Left lung (tissue), 14 donors: ENCODE measurements at places on chromosomes 1 and 21. TPM values are rescaled to one million over a fixed set of nuclear protein-coding genes. Genes with fewer than 3 reads are reported as not detected.
A peak's percentile ranks its signal among the peaks of the same experiment; 100 is the strongest.

DNA sequence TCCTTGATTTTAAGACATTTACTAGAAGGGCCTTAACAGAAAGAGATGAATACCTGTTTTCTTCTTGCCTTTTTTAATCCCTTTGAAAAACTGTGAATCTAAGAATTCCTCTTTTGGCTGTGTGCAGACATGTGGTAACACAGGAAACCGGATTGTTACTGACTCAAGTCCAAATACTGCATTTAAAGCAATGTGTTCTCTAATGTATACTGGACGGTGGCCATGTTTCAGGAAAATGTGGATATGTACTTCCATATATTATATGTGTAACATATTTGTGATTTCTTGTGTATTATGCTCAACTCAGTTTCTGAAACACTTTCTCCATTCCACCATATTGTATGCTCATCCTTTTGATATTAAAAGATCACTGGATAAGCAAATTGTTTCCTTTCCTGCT lies 185.1 kb downstream of the LRRC7 start:
- DNase-seq, result no peak

Gene DCDC2B
- 3.2 TPM for polyA plus RNA-seq

DNA sequence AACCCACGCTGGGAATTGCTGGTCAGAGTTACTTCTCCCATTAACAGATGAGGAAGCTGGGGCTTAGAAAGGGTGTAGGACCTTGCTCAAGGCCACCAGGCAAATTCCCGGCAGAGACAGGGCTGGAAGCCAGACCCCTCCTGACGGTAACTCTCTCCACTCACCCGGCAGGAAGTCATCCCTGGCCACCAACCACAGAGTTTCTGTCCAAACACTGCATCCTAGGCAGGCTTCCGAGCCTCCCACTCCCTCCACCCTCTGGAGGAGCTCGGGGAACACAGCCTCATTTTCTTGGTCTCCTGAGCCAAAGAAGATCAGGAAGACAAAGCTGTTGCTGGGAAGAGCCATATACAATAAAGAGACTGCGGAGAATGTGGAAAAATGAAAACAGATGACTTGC lies 25.0 kb upstream of the ZNF436 start:
- peak; percentile 64 for DNase-seq

DNA sequence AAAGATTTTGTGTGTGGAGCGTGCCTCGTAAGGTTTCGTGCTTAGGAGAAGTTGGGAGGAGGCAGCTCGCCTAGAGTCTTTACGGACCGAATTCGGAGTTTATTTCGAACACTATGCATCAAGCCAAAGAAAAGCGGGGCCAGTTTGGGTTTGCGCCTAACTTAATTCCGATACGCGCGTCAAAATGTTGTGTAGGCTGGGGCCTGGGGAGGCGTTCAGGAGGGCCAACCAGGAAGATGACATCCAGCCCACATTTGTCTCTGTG lies 6.4 kb downstream of the FOXD2 start:
- no peak for DNase-seq

Gene VASH2
- polyA plus RNA-seq, result 38.6 TPM

Gene SMIM1
- polyA plus RNA-seq, result 6.3 TPM

DNA sequence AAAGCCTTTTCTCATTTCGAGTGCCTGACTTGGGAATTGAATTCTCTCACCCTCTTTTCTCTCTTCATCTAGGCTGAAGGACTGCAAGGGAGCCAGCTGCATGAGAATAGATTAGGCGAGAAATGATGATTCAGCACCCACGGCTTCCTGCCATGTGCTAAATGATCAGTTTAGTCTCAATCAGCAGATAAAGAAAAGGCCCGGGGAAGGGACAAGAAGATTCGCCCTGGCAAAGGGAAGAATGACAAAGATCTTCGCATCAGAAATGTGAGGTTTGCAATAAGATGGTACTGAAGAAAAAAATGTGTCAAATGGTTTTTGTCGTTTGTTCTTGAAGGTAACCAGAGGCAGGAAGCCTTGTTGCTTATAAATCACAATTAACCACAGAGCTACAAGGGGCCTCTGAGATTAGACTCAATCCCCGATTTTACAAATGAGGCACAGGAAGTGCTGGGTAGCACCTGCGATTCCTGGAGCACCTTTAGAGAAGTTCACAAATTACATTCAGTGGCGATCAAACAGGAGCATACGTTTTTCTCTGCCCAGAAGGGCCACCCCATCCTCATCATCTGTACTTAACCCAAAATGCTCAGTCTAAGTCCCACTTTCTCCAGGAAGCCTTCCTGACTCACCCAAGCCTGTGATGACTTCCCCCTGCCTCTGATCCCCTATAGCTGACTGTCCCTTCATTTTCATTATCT lies 183.4 kb downstream of the ZNF281 start:
- DNase-seq, result no peak

GRCh38 chr1:180542113-180542837 lies 16.5 kb upstream of the OVAAL start:
- no peak for DNase-seq

Gene CCDC17
- 1.5 TPM for polyA plus RNA-seq

DNA sequence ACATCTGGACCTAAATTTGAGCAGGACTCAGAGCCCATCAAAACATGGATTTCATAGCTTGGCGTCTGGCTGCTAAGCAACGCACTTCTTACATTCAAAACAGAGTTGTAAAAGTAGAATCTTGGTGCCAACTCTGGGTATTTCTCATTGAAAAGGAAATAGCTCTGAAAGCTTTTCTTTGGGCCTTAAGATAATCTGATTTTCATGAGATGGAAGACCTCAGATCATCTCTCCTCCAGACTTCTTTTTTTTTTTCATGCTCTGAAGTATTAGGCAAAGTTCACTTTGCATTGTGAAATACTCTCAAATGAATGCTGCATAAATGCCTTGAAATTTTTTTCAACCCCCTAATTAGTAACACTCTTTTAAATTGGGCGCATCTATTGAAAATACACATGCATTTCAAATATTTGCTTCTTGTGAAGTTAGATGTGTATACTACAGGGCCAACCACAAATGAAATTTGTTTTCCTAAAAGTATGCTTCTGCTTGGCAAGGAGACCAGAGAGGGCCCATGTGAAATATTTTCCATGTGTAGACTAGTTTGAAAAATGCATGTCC lies 4.2 kb downstream of the ADAMTS5 start:
- DNase-seq, result no peak

GRCh38 chr1:205812271-205812877 lies 624 bp downstream of the SLC41A1 start:
- DNase-seq, result no peak

- no peak for DNase-seq
Measured at GRCh38 chr1:63326473-63327380, 4.4 kb downstream of the FOXD3 start.

- DNase-seq, result no peak
Measured at GRCh38 chr1:46768445-46768844, 30.4 kb upstream of the CYP4B1 start.

GRCh38 chr1:107762751-107763390 lies 202.1 kb downstream of the VAV3 start:
- DNase-seq, result no peak

- DNase-seq, result no peak
Measured at GRCh38 chr1:13605159-13605558, 21.5 kb downstream of the PDPN start.

GRCh38 chr1:10932088-10932487 lies 80.4 kb upstream of the TARDBP start:
- no peak for DNase-seq

DNA sequence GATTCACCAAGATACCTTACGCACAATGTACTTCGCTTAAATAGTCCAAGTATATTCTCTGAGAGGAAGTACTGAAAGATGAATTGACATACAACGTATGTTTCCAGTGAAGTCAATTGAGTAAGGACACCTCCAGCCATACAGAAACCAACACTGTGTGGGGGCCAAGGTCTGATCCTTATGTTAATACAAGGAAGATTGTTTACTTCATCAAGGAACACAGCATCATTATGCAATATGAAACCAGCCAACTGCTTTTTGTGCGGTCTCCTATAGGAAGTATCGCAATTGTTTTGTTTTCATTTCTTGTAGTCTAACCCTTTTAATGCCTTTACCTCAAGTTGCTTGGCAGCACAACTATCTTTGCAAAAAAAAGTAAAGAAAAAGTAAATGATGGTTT lies 28.2 kb upstream of the TEKT2 start:
- DNase-seq, result no peak

GRCh38 chr1:111399792-111400610 lies 27.5 kb downstream of the OVGP1 start:
- DNase-seq, result no peak

DNA sequence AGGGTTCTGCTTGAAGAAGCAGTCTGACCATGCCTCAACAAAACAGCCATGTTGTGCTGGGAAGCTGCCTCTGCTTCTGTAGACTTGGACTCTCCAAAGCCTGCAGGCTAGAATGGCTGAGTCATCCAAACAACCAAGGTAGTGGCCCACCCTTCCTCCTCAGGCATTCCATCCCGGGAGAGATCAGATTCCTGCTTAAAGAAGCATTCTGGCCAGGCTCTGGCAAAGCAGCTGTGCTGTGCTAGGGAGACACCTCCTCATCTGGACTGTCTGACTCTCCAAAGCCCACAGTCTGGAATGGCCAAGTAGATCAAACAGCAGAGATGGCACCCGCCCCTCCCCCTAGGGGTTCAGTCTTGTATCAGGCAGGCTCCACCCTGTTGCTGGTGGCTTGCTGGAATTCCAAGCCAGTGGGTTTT lies 38.3 kb upstream of the F3 start:
- no peak for DNase-seq

Gene FBXO42
- 20.8 TPM for polyA plus RNA-seq

DNA sequence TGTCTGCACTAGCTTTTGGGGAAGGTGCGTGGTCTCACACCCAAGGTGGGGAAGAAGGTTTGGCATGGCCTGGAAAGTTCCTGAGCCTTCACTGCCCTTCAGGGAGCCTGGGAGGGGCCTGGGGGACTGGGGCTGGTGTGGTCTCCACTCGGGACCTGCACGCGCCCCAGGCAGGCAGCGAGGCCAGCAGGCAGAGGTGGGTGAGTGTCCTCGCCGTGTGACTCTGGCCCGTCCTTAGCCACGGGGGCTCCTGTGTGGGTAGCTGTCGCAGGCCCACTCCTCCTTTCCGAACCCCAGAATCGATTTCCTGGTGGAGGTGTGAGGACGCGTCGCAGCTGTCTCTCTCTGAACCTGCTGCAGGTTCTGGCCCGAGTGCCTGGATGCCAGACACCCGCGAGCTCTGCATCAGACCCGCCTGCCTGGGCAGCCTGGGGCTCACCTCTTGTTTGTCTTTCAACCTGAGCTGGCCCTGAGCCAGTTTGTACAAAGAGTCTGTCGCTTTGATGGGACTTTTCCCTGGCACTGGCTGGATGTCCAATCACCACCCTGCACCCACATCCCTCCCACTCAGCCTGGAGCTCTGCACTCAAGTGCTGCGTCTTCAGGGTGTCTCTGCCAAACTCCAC lies 36.0 kb upstream of the SLC19A1 start:
- no peak for DNase-seq

GRCh38 chr21:45997205-45997494 lies 15.6 kb downstream of the COL6A1 start:
- no peak for DNase-seq

Gene TNFAIP8L2
- polyA plus RNA-seq, result 2.9 TPM

- DNase-seq, result no peak
Measured at GRCh38 chr1:228974273-228974672, 239.0 kb downstream of the RHOU start.

DNA sequence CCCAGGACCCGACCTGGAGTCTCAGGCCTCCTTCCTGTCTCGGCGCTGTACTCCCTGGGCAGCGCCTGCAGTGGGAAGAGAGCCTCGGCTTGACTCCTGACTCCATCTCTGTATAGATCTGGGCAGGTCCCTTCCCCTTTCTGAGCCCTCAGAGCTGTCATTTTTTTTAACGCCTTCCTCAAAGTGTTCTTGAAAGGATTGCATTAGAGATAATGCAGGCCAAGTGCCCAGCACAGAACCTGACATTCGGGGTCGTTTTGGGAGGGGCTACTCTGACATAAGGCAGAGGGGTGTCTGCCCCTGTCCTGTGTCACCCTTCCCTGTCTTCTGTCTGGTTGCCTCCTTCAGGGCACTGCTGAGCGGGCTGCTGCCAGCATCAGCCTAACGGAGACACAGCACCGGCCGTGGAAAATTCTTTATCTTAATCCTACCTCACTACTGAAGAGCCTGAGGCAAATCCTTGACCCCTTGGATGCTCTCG lies 271.6 kb downstream of the TRABD2B start:
- no peak for DNase-seq

DNA sequence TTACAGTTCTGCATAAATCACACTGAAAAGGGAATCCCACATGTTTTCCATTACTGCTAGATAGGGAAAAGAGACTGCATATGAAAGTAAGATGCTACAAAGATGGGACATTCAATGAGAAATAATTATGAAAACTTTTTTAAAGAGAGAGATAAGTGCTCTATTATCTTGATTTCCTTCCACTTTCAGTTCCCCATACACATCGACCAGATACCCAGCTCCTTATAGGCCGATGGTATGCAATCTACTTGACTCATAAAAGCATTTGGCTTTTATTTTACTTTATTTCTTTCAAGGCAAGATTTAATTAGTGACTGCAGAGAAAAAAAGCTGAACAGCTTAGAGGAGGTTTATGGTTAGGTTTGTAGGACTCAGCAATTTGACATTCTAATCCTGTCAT lies 13.1 kb downstream of the BRINP2 start:
- DNase-seq, result no peak

DNA sequence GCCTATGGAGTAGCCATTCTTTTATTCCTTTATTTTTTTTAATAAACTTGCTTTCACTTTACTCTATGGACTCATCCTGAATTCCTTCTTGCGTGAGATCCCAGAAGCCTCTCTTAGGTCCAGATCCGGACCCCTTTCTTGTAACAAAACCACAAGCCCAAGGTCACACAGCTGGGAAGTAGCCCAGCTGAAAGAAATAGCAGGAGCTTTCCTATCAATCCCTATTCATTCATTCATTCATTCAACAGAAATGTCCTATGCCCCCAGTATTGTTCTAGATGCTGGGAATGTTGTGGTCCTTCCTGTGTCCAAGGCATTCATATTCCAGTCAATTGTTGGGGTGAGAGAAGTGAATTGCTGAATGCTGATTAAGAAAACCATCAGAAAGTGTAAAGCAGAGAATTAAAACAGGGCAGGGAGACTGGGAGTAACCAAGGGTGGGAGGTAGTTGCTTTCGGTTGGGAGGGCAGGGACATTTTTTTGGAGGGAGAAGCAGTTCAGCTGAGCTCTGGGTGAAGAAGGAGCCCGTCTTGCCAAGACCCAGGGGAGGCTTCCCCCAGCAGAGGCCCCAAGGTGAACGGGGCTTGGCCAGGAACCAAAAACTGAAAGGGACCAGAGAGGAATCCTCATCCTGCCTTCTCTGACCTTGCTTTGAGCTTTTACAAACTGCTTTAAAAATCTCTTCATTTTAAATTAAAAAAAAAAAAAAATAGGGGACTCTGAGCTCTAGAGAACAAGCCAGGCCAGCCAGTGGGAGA lies 10.8 kb downstream of the PLA2G2D start:
- no peak for DNase-seq

DNA sequence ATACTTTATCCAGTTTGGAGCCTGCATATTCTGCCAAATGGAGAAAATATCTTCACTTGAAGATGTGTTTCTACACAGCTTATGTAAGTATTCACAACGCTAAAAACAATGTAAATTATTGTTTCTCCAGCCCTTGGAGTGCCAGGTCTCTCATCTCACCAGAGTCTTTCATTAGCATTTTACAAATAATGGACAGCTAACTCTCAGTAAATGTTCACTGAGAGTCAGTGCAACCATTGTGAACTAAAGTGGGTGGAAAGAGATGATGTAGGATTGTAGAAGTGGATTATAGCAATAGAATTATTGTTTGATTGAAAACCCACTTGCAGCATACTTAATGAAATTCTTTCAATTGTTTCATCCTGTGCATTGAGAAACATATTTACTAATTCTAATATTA lies 8.3 kb upstream of the FAM177B start:
- no peak for DNase-seq
